A549 treated with RU486 at 1 μM for 4 hours (cell line): ENCODE measurements at places on chromosomes 2 and 18. TPM values are rescaled to one million over a fixed set of nuclear protein-coding genes. Genes with fewer than 3 reads are reported as not detected.

ZBTB7C gene
- 0.04 to 0.19 TPM (median 0.05 TPM) in 3 of 5 replicates, not detected in the others for total RNA-seq

ATL2 gene
- total RNA-seq: 43.8 to 74.9 TPM (median 54.8 TPM) in 5 replicates

ACOXL gene
- not detected in 5 replicates for total RNA-seq

FOXI3 gene
- not detected in 5 replicates for total RNA-seq

POTEF gene
- total RNA-seq: 0.03 TPM in 1 of 5 replicates, not detected in the others

CKAP2L gene
- total RNA-seq: 8.6 to 19.4 TPM (median 14.2 TPM) in 5 replicates

C2orf42 gene
- 6.5 to 9.9 TPM (median 8.1 TPM) in 5 replicates for total RNA-seq

MARCHF4 gene
- 47.3 to 64.6 TPM (median 56.8 TPM) in 5 replicates for total RNA-seq

ERFE gene
- total RNA-seq: 6.1 to 10.0 TPM (median 8.4 TPM) in 5 replicates

XRCC5 gene
- 166 to 226 TPM (median 187 TPM) in 5 replicates for total RNA-seq

GAL3ST2 gene
- 0.10 to 0.36 TPM (median 0.23 TPM) in 4 of 5 replicates, not detected in the other for total RNA-seq

MEIS1 gene
- 1.7 to 3.8 TPM (median 2.0 TPM) in 5 replicates for total RNA-seq

NAGK gene
- total RNA-seq: 52.3 to 77.0 TPM (median 76.0 TPM) in 5 replicates

COL5A2 gene
- 42.3 to 87.6 TPM (median 74.8 TPM) in 5 replicates for total RNA-seq

CYRIA gene
- total RNA-seq: 0.06 to 0.18 TPM (median 0.10 TPM) in 5 replicates

C1D gene
- total RNA-seq: 26.3 to 54.9 TPM (median 38.7 TPM) in 5 replicates

IL18R1 gene
- 0.48 to 1.3 TPM (median 1.1 TPM) in 5 replicates for total RNA-seq

SUMO1 gene
- total RNA-seq: 92.4 to 193 TPM (median 147 TPM) in 5 replicates

SERPINB12 gene
- not detected in 5 replicates for total RNA-seq

CYP27A1 gene
- 0.10 to 0.18 TPM (median 0.17 TPM) in 5 replicates for total RNA-seq

PID1 gene
- 2.2 to 3.9 TPM (median 2.9 TPM) in 5 replicates for total RNA-seq

CD207 gene
- total RNA-seq: not detected in 5 replicates

COLEC11 gene
- total RNA-seq: 0.39 to 0.76 TPM (median 0.60 TPM) in 5 replicates

ALK gene
- total RNA-seq: not detected in 5 replicates

SLC35G4 gene
- not detected in 5 replicates for total RNA-seq

COL3A1 gene
- total RNA-seq: 0.11 to 0.22 TPM (median 0.16 TPM) in 5 replicates

THOC1 gene
- 16.9 to 22.4 TPM (median 20.0 TPM) in 5 replicates for total RNA-seq

CCDC74A gene
- total RNA-seq: 11.8 to 18.8 TPM (median 16.0 TPM) in 5 replicates

ALPP gene
- 0.42 to 0.58 TPM (median 0.47 TPM) in 5 replicates for total RNA-seq

HJURP gene
- 76.2 to 89.5 TPM (median 80.6 TPM) in 5 replicates for total RNA-seq

ALPI gene
- total RNA-seq: not detected in 5 replicates

EVA1A gene
- total RNA-seq: 12.3 to 18.2 TPM (median 14.5 TPM) in 5 replicates

LIMS2 gene
- 4.1 to 7.8 TPM (median 5.2 TPM) in 5 replicates for total RNA-seq

BOD1L2 gene
- total RNA-seq: not detected in 5 replicates
